Naive B cell (primary cell): ENCODE measurements at places on chromosomes 3 and 15.
A peak's percentile ranks its signal among the peaks of the same experiment; 100 is the strongest.

- H3K36me3 ChIP-seq, result no peaks in the 10 kb centered on the region
- H3K4me3 ChIP-seq, result no peak overlapping the region
- H3K4me1 ChIP-seq, result peaks cover 22% of the 10 kb centered on the region
- no peak for DNase-seq
- H3K27ac ChIP-seq, result no peak overlapping the region
- peaks cover 8% of the 10 kb centered on the region for H3K27me3 ChIP-seq
Observed at GRCh38 chr3:125116311-125117080, 60.7 kb upstream of the HEG1 start.

DNA sequence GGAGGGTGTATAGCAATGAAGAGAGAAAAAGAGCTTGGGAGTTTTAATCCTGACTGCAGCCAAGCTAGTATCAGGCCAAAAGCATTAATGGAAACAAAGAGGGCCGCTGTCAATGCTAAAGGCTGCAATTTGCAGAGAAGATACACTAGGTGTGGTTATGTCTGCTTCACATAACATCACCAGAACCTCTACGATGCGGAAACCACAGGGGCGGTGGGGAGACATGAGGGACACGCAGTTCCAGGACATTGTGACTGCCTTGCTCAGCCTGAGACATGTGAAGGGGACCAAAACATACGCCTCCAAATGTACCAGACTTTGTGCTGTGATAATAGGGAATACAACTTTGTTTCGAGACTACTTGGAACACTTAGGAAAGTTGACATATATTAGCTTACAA is 88.4 kb downstream of the APBA2 start:
- H3K27me3 ChIP-seq, result peaks cover 5% of the 10 kb centered on the region
- H3K36me3 ChIP-seq, result no peaks in the 10 kb centered on the region
- DNase-seq, result no peak
- no peak overlapping the region for H3K27ac ChIP-seq

- no peaks in the 10 kb centered on the region for H3K36me3 ChIP-seq
- no peaks in the 10 kb centered on the region for H3K4me1 ChIP-seq
- DNase-seq, result no peak
- H3K27ac ChIP-seq, result no peak overlapping the region
Observed at GRCh38 chr3:98500019-98500418, 2.5 kb downstream of the OR5K2 start.

DNA sequence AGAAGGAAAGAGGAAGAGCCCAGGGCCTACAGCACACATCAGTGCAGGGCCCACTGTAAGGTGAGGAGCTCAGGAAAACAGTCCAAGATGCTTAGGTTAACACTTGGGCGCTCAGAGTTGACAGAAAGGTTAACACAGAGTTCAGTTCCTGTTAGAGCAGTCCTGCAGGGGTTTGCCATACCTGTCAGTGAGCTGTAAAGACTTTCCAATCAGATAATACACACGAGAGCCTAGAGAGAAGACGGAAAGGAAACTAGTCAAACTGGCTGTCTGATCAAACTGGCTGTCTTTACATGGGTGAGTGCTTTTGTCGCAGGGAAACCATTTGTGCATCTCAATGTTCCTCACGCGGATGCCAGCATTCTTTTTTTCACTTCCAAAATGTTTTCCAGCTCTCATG is 61.4 kb upstream of the ARHGEF26 start:
- no peaks in the 10 kb centered on the region for H3K27me3 ChIP-seq
- H3K27ac ChIP-seq, result no peak overlapping the region
- H3K36me3 ChIP-seq, result no peaks in the 10 kb centered on the region
- no peak overlapping the region for H3K4me3 ChIP-seq

DNA sequence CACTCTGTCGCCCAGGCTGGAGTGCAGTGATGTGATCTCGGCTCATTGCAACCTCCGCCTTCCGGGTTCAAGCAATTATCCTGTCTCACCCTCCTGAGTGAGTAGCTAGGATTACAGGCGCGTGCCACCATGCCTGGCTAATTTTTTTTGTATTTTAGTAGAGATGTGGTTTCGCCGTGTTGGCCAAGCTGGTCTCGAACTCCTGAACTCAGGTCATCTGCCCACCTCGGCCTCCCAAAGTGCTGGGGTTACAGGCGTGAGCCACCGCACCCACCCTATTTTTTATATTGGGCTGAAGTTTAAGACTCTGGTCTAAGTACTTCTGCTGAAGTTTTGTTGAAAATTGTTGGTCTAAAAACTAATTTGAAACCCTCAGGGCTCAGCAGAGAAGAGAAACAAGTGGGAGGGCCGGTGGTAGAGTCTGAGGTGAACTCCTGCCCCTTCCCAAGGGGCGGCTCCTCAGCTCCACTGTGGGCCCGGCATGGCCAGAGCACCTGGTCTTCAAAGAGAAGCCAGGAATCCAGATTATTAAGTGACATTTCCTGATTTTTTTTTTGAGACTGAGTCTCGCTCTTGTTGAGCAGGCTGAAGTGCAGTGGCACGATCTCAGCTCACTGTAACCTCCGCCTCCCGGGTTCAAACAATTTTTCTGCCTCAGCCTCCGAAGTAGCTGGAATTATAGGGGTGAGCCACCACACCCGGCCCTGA is 4.0 kb downstream of the HDAC11 start:
- H3K27me3 ChIP-seq, result no peaks in the 10 kb centered on the region
- no peak for DNase-seq
- H3K4me1 ChIP-seq, result peaks cover 4% of the 10 kb centered on the region
- H3K36me3 ChIP-seq, result no peaks in the 10 kb centered on the region
- no peak overlapping the region for H3K27ac ChIP-seq

DNA sequence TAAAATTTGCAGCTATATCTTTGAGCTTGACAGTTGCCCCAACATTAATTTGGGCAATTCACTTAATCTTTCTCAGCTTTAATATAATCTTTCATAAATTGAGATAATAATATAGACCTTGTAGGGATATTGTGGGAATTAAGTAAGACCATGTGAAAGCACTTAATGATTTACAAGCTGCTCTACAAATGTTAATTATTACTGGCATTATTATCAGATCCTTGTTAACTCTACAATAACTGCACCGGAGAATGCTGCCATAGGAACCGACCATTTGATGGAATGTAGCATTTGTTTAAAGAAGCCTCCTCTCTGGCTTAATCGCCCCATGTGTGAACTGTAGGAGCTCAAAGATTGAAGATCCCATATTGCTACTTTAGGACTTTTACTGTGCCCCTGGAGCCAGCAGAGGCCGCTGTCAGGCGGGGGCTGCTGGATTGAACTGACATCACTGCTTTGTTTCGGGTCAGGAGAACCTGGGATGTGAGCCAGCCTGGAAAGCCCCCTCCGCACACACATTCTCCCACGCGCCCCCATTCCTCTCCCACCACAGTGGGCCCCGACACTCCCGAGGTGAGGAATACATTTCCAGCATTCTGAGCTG is 154.2 kb upstream of the TNIK start:
- no peak overlapping the region for H3K27ac ChIP-seq
- no peak overlapping the region for H3K4me3 ChIP-seq
- H3K4me1 ChIP-seq, result no peaks in the 10 kb centered on the region
- no peaks in the 10 kb centered on the region for H3K36me3 ChIP-seq

DNA sequence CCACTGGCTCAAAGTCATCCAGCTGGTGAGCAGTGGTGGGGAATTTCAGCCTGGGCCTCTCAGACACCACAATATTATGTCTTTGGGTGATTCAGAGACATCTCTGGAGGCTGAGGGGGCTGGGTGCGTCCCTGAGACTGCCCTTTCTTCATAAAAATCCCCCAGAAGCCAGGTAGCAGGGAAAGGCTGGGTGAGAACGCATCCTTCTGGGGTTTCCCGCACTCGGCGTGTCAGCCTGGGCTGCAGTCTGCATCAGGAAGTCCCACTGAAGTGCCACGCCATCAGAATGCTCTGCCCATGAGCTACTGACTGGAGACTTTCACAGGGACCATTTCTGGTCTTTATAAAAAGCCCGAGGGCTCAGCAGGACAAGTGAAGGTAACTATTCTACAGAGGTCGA is 148.8 kb upstream of the SLC6A11 start:
- peaks cover 9% of the 10 kb centered on the region for H3K4me1 ChIP-seq
- peaks cover 17% of the 10 kb centered on the region for H3K27me3 ChIP-seq
- H3K4me3 ChIP-seq, result no peak overlapping the region
- no peak for DNase-seq
- H3K36me3 ChIP-seq, result no peaks in the 10 kb centered on the region

DNA sequence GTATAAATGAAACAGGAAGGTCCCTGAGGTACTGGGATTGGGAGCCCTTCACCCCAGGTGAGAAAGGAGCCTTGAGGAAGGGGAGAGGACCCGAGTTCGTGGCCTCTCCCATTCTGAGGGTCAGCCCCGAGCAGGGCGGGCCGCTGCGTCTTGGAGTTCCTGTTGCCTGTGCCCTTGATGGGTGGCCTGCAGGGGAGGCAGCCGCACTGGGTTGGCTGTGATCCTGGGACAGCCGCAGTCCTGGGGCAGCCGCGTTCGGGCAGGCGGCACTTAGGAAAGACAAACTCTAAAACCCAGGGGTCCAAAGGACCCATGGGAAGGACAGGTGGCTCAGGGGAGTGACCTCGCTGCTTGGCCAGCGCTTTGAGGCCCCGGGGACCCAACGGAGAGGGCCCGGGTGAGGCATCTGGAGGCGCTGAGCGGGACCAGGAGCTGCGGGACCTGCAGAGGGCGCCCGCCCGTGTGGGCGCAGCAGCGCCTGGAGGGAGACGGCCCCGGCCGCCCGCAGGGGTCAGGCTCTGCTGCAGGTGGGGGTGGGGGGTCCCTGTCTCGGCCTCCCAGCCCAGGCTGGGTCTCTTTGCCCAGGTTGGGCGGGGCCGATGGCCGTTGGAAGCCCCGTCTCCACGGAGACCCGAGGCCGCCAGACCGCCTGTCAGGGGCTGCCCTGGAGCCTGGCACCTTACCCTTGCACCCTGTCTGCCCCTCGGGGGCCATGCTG is 65.1 kb downstream of the HMCES start:
- H3K4me1 ChIP-seq, result peaks cover 6% of the 10 kb centered on the region
- no peak overlapping the region for H3K27ac ChIP-seq
- no peak for DNase-seq
- H3K27me3 ChIP-seq, result peaks cover 40% of the 10 kb centered on the region
- peak overlapping the region; percentile 71 for H3K4me3 ChIP-seq
- no peaks in the 10 kb centered on the region for H3K36me3 ChIP-seq

DNA sequence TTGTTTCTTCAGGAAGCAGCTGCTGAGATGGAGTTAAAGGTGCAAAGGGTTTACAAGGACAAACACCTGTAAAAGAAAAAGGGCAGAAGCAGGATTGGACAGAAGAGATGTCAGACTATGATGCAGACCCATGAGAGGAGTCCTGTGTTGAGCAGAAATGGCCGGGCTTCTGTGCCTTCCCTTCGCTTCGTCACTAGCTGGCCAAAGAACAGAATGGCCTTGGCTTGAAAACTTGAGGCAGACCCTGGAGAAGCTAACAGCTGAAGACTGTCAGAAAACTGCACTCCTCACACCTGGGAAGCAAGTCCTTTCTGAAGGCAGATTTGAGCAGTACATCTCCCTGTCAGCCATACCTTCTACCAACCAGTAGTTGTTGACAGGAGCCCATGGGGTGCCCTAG is 8.4 kb upstream of the NMNAT3 start:
- no peak for DNase-seq
- no peaks in the 10 kb centered on the region for H3K36me3 ChIP-seq
- H3K27ac ChIP-seq, result no peak overlapping the region
- H3K4me3 ChIP-seq, result no peak overlapping the region

DNA sequence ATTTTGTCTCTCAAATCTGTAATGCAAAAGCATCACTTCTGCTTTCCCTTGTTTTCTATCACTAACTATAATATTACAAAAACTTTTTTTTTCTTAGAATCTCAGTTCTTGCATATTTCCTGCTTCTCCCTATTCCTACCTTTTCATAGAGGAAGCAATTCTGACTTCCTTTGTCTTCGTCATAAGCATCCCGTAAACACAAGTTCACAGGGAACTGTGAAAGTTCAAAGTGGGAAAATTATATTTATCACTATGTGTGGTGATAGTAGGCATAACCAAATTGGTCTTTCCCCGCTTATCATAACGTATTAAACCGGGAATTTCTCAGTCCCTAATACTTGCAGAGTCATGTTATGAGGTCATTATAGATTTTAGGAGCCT is 22.3 kb downstream of the CD200 start:
- no peak for DNase-seq
- peak overlapping the region; percentile 12 for H3K27ac ChIP-seq
- peak overlapping the region; percentile 20 for H3K4me3 ChIP-seq
- H3K36me3 ChIP-seq, result peaks cover 41% of the 10 kb centered on the region

GRCh38 chr3:165820671-165821123 is 16.5 kb downstream of the BCHE start:
- no peak for DNase-seq
- H3K4me1 ChIP-seq, result no peaks in the 10 kb centered on the region
- H3K27ac ChIP-seq, result no peak overlapping the region
- no peaks in the 10 kb centered on the region for H3K27me3 ChIP-seq
- no peak overlapping the region for H3K4me3 ChIP-seq
- no peaks in the 10 kb centered on the region for H3K36me3 ChIP-seq

DNA sequence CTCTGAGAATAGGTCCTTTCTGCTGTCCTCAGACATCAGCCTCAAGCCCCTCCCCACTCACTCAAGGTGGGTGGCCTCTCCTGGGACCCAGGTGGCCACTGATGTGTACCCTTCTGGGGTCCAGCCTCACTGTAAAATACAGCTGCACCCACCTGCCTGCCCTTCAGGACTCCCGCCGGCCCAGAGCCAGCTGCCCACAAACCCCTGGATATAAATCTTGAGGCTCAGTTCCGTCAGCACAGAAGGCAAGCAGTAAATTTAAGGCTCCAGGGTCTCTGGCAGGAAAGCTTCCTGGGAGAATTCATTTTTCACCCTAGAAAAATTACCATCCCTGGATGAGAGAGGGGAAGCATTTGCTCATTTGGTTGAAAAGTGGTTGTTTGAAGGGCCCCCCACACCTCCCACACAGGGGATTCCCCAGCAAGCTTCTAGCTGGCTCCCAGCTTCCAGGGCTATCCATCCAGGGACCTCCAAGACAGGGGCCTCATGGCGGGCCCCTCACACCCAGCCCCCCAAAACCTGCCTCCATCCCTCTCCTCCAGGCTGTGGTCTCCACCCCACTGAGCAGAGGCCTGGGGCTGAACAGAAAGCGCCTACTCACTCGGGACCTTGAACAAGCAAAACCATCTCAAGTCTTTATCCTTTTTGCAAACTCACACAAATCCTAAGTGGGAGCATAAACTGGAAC is 48.4 kb upstream of the GRIP2 start:
- H3K4me1 ChIP-seq, result no peaks in the 10 kb centered on the region
- peaks cover 73% of the 10 kb centered on the region for H3K27me3 ChIP-seq
- H3K27ac ChIP-seq, result no peak overlapping the region
- H3K4me3 ChIP-seq, result no peak overlapping the region
- H3K36me3 ChIP-seq, result peaks cover 5% of the 10 kb centered on the region

DNA sequence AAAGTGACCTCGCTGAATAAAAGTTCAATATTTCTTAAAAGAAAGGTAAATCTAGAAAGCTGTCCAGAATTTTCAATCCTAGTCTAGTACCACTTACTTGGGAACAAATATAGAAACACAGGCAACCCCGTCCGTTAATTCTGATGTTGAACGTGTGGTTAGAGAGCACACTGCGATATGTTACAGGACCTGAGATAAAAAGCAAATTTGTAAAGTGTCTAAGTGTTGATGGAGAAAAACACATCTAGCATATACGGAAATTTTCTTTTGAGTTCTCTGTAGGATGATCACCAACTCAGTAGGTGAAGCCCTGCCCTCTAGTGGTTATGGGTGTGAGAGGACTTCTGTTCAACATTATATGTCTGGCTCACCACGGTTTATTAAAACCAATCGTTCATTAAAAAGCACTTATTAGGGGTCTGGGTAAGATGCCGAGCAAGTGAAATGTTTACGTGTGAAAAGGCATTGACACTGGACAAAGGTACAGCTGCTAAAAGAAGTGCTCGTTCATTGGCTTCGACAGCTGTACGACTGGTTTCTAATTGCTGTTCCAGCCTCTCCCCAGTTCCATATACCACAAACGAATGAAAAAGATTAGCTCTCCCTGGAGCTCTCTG is 1.0 kb upstream of the ATP2C1 start:
- no peaks in the 10 kb centered on the region for H3K36me3 ChIP-seq
- peak overlapping the region; percentile 92 for H3K4me3 ChIP-seq
- peak; percentile 71 for DNase-seq
- peak overlapping the region; percentile 98 for H3K27ac ChIP-seq
- H3K27me3 ChIP-seq, result no peaks in the 10 kb centered on the region
